ENCODE measurements at places on chromosomes 7 and 10.
A peak's percentile ranks its signal among the peaks of the same experiment; 100 is the strongest.

GRCh38 chr7:95999481-95999880 is 227.1 kb downstream of the DYNC1I1 start:
- no peak for DNase-seq

DNA sequence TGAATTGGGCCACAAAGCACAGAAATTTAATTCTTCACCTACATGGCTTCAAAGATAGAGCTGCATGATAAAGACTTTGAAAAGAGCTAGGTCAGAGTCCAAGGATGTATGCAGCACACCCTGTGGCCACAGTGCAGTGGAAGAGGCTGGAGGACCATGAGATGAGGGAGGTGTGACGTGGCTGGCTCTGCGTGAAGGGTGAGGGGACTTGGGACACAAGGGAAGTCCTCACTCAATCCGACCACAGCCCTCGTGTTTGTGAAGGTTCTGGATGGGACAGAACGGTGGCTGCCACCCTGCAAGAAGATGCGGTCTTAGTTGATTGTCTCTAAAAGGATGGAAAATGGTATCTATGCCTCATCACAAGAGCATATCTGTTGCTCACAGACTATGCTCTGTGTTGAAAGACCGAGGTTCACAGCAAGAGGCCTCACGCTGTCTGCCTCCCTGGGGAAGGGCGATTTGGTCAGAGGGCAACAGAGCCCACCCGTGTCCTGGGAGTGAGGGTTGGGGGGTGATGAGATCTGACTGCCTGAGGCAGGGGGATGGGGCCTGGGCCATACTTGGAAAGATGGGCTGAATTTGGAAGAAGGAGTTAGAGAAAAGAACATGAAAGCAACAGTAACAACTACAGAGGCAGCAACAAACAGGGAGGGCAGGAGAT is 174.4 kb upstream of the SHH start:
- no peak for DNase-seq

DNA sequence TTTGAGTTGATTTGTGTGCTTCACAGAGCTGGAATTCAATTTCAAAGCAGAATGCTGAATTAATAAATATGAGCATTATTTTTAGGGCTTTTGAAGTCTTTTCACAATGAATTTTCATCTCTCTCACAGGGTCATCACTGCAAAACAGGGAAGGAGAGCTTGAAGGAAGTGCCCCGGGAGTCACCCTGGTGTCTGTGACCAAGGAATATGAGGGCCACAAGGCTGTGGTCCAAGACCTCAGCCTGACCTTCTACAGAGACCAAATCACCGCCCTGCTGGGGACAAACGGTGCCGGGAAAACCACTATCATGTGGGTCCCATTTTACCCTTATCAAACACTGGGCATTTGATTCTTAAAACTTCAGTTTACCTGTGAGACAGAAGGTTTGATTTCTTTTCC is 217.7 kb downstream of the ABCA13 start:
- DNase-seq, result no peak

- no peak for DNase-seq
Observed at GRCh38 chr10:101612872-101613271, 24.8 kb downstream of the DPCD start.

DNA sequence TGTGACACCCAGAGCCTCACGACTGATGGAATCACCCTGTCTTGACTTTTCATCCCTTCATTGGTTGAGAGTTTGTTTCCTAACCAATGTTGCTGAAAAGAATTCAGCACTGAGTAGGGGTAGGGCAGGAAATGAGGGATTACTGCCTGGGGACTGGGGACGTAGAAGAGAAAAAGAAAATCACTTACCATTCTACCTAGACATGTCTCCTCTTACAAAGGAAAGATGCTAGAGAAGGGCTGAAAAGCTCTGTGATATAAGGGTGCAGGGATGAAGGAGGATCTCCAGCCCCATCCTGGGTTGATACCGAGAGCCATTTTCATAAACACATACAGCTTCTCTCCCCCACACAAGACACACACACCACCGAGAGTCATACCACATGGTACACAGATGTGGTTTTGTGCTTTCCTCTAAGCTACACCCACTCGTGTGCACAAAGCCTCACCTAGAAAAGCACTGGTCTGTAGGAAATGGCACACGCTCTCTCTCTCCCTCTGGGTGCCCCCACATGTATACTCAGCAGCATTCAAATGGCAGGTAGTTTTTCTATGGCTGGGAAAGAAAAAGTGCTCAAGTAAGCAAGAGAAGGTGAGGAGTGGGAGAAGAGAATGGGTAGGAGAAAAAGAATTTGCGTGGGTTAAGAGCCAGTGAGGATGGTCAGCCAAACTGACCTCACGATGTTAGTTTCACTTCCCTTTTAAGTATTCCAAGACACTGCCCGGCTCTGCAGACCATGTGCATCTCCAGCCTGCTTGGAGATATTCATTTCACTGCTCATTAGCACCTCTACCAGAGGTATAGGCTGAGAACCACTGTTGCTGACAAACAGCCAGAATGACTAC is 85.8 kb downstream of the CALD1 start:
- peak; percentile 9 for DNase-seq

DNA sequence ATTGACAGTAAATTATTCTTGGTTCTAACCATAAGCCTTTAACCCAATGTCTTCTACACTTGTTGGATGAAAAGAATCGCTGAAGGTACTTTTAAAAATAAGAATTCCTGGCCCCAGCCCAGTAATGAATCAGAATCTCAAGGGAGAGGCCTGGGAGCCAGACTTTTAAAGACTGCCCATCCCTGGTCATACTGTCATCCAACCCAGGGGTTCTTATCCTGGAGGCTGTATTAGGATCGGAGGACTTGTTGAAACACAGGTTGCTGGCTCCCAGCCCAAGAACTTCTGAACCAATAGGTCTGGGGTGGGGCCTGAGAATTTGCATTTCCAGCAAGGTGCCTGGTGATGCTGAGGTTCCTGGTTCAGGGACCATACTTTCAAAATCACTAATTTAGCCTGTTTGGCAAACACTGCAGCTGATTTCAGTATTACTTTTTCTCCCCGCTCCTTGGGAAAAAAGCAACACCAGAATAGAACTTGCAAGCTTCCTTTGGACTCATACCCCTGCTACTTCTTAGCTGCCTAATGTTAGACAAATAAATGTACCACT is 79.5 kb upstream of the FAM133B start:
- DNase-seq, result no peak

- DNase-seq, result no peak
Observed at GRCh38 chr7:134293002-134293740, 23.6 kb downstream of the SLC35B4 start.
